Omental fat pad (tissue), 4 donors: ENCODE measurements at places on chromosomes 4 and X. TPM values are rescaled to one million over a fixed set of nuclear protein-coding genes. Genes with fewer than 3 reads are reported as not detected.

The USP53 gene
- 55.5 TPM for total RNA-seq

GRCh38 chr4:152773953-152774352 is 5.6 kb downstream of the TIGD4 start:
- DNase-seq: no peak

The GUCY1A1 gene
- 8.4 TPM for total RNA-seq

The CTAG2 gene
- not detected for total RNA-seq

- DNase-seq: no peak
These were observed 12.1 kb downstream of the ARMCX6 start for GRCh38 chrX:101605728-101606127.

The PHKA2 gene
- 18.5 TPM for total RNA-seq

The NUDT6 gene
- 10.2 TPM for total RNA-seq
